Hematopoietic multipotent progenitor cell treated with erythropoietin and hydrocortisone succinate and interleukin-3 and kit ligand, for 8 days (in vitro differentiated cells): ENCODE measurements at places on chromosomes 7 and 10.

DNA sequence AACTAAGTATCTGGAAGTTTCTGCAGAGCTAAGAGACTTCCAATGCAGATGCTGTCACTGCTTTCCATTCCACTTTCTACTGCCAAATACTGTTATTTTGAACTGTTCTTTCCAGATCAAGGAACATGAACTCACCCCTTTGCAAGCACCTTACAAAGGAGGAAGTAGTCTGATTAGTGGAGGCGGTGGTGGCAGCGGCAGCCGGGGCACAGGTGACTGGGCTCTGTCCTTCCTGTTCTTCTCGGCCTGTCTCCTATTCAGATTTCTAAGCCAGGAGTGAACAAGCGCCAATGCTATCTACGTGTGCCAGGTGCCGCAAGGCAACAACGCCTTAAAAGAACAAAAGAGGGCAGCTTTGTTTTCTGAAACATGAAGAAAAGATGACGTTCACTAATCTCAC is 44.9 kb downstream of the BEND7 start:
- no peak for DNase-seq

- DNase-seq: no peak
Measured at GRCh38 chr10:108817584-108817983, 1105.7 kb downstream of the XPNPEP1 start.

DNA sequence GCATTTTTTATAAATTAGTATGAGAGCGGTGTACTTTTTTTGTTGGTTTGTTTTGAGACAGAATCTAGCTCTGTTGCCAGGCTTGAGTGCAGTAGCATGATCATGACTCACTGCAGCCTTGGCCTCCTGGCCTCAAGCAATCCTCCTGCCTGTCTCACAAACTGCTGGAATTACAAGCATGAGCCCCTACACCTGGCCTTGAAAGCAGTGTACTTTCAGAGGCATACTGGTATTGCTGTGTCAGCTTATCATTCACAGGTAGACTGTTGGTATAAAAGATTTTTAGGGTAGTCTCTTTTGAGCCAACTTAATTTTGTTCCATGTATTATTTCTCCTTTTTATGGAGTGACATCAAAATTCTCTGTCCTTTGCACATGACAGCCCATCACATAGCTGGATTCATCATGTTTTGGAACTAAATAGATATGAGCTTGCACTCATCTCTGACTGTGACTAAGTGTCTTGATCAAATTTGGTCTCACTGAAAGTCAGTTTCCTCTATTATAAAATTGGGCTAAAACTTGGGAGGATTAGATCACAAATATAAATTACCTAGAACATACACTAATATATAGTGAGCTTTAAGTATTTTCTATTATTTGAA is 12.4 kb downstream of the GNAT3 start:
- DNase-seq: peak; percentile 18

DNA sequence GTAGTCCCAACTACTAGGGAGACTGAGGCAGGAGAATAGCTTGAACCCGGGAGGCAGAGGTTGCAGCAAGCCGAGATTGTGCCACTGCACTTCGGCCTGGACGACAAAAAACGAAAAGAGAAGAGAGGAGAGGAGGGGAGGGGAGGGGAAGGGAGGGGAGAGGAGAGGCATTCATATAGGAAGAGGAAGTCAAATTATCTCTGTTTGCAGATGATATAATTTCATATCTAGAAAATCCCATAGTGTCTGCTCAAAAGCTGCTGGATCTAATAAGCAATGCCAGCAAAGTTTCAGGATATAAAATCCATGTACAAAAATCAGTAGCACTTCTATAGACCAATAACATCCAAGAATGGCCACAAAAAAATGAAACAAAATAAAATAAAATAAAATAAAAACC is 120.3 kb downstream of the LMBR1 start:
- peak; percentile 36 for DNase-seq

DNA sequence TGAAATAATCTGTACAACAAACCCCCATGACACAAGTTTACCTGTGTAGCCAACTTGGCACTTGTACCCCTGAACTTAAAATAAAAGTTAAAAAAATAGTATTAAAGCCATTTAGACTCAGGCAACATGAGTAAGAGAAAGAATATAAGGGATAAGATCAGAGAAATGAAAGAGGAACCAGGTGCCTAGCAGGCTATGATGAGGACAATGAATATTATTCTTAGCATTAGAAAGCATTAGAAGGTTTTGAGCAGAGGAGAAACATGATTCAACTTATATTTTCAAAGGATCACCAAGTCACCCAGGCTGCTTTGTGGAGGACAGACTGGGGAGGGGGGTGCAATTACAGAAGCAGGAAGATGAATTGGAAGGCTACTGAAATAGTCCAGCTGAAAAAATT is 48.1 kb upstream of the TES start:
- DNase-seq: no peak
